Thoracic aorta (tissue), 2 donors: ENCODE measurements at places on chromosomes 11 and 22.

DNA sequence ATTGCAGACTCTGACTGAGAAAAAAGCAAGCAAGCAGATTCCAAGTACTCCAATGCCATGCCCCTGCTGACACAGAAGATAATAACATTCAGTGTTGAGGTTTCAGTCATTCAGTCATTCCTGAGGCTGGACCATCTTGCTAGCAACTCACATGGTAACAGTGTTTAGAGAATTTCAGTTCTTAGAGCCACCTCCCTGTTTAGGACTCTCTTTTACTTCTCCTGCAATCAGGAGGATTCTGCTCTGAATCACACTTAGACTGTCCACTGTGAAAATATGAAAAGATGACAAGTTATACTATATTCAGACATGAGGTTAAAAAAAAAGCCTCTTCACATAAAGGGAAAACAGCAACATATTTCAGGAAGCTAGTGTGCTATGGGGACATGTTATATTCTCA is 183.9 kb upstream of the CTSC start:
- no peaks in the 10 kb centered on the region for H3K27me3 ChIP-seq
- no peaks in the 10 kb centered on the region for H3K36me3 ChIP-seq
- no peak for DNase-seq
- no peaks in the 10 kb centered on the region for H3K4me1 ChIP-seq

DNA sequence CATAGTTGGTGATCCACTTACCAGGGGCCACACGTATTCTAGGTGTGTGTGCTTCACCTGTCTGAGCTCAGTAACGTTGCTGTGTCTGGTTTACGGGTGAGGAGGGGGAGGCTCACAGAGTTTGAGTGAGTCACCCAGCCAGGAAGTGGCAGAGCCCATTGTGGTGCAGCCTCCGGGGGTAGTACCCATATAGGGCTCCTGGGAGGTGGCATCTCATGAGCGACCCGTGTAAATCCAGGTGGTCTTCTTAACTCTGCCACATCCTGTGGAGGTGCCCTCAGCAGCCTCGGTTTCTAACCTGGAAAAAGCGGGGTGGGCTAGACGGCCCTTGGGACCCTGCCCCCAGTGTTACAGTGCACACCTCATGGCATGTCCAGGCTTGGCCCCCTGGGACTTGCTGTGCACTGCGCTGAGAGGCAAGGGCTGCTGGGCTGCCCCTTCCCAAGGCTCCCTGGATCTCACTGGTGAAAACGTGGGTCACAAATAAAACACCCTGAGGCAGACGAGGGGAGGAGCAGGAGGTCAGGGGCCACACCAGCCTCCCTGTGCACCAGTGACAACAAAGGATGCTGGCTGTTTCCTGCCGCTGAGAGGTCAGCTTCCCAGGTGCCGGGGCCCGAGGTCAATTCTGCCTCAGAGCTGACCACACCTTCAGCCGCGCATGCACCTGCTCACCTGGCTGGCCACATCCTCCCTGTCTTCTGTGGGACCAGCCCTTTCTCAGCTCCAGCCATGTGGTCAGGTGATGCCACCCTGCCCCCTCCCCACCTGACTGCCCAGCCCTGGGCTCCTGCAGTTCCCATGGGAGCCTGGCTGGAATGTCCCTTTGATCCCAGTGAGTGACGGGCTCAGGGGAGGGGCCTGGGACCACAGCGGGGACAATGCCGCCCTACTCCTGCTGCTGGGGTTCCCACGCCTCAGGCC is 305.1 kb downstream of the CTTN start:
- no peaks in the 10 kb centered on the region for H3K36me3 ChIP-seq
- no peak overlapping the region for H3K27ac ChIP-seq
- H3K4me1 ChIP-seq, result no peaks in the 10 kb centered on the region
- no peaks in the 10 kb centered on the region for H3K27me3 ChIP-seq
- DNase-seq, result no peak

DNA sequence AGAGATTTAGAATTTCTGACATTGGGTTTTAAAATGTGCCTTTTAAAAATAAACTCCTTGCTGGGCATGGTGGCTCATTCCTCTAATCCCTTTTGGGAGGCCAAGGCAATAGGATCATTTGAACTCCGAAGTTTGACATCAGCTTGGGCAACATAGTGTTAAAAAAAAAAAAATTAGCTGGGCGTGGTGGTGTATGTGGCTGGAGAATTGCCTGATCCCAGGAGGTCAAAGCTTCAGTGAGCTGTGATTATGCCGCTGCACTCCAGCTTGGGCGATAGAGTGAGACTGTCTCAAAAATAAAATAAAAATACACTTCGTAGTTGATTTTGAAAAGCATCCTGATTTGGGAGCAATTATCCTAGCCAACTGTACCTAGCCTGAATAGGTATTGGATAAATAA is 3.4 kb upstream of the APLP2 start:
- H3K27ac ChIP-seq, result no peak overlapping the region
- no peaks in the 10 kb centered on the region for H3K27me3 ChIP-seq
- H3K36me3 ChIP-seq, result no peaks in the 10 kb centered on the region
- H3K4me1 ChIP-seq, result peaks cover 5% of the 10 kb centered on the region

DNA sequence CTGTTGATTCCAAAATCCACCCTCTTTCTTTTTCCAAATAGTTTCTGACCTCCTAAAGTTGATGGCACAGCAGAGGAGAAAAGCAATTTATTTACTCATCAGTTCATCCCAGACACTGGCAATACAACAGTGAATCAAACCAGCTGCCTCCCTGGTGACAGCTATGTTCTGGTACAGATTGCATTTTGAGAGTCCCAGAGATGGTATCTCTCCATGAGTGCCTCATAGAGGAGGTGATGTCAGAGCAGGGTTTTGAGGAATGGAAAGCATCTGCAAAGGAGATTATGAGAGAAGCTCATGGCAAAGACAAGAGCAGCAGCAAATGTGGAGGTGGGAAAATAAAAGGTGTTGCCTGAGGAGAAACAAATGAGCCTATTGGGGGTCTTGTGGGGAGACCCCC is 377.2 kb downstream of the MN1 start:
- no peaks in the 10 kb centered on the region for H3K36me3 ChIP-seq
- H3K4me3 ChIP-seq, result no peak overlapping the region
- no peak overlapping the region for H3K27ac ChIP-seq
- no peaks in the 10 kb centered on the region for H3K27me3 ChIP-seq
- peaks cover 14% of the 10 kb centered on the region for H3K4me1 ChIP-seq
- no peak for DNase-seq

GRCh38 chr11:7436657-7437056 is 48.6 kb upstream of the OLFML1 start:
- no peak for DNase-seq
- no peak overlapping the region for H3K27ac ChIP-seq
- no peaks in the 10 kb centered on the region for H3K36me3 ChIP-seq
- H3K4me1 ChIP-seq, result no peaks in the 10 kb centered on the region

GRCh38 chr11:13008625-13009475 is at the start of gene RASSF10:
TSS of gene RASSF10 (plus strand) at chr11:13009316. CDS start at chr11:13009577, 261 bp downstream.
- peak within 1 kb of the TSS; percentile 42 for H3K4me3 ChIP-seq
- H3K4me1 ChIP-seq, result peaks cover 7% of the 10 kb centered on the region
- H3K27me3 ChIP-seq, result peaks cover 7% of the 10 kb centered on the region
- no peaks in the 10 kb centered on the region for H3K36me3 ChIP-seq
- no peak within 1 kb of the TSS for H3K27ac ChIP-seq
- no peak for DNase-seq

DNA sequence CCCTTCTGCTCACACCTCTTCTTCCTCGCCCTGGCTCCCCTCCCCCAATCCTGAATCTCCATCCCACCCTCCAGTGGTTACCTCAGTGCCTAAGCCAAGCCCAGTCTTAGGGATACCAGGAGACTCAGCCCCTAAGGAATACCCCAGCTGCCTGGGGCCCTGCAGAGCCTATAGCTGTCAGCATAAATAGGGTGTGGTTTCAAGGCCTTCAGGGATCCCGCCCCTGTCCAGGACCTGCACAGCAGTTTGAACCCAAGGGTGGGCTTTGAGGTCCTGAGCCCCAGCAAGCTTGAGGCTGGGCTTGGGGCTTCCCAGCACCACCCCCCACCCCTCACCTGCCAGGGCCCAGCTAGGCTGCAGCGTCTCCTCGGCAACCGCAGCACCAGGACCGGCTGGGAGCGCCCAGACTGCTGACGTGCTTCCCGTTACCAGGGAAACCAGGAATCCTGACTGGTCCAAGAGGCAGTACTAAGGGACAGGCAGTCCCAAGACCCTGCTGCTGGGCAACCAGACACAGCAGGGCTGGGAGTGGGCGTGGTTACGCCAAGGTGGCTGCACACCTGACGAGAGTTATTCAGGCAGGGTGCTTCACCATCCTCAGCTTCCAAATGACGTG is 13.7 kb downstream of the APBB1 start:
- no peak for DNase-seq
- peaks cover 11% of the 10 kb centered on the region for H3K4me1 ChIP-seq
- H3K36me3 ChIP-seq, result peaks cover 16% of the 10 kb centered on the region
- H3K27me3 ChIP-seq, result no peaks in the 10 kb centered on the region
- no peak overlapping the region for H3K4me3 ChIP-seq
- no peak overlapping the region for H3K27ac ChIP-seq

DNA sequence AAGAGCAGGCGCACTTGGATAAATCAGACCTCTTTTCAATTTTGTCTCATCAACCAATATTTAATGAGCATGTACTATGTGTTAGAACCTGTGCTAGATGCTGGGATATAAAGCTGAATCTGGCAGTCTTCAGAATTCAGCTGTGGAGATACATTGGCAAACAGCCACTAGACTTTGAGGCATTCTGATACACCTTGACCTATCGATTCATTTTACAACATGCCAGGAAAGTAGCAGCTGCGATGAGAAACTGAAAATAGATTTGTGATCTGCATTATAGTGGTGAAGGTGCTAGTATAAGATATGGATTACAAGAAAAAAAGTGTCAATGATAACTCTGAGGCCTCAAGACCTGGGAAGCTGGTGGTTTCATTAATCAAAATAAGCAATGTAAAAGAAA is 1338.1 kb upstream of the TENM4 start:
- no peaks in the 10 kb centered on the region for H3K27me3 ChIP-seq
- no peak overlapping the region for H3K4me3 ChIP-seq
- no peaks in the 10 kb centered on the region for H3K4me1 ChIP-seq
- DNase-seq, result no peak
- no peaks in the 10 kb centered on the region for H3K36me3 ChIP-seq

GRCh38 chr11:118895093-118896039 is 11.7 kb downstream of the CXCR5 start:
- H3K27ac ChIP-seq, result peak overlapping the region; percentile 34
- H3K36me3 ChIP-seq, result peaks cover 26% of the 10 kb centered on the region
- H3K27me3 ChIP-seq, result no peaks in the 10 kb centered on the region

DNA sequence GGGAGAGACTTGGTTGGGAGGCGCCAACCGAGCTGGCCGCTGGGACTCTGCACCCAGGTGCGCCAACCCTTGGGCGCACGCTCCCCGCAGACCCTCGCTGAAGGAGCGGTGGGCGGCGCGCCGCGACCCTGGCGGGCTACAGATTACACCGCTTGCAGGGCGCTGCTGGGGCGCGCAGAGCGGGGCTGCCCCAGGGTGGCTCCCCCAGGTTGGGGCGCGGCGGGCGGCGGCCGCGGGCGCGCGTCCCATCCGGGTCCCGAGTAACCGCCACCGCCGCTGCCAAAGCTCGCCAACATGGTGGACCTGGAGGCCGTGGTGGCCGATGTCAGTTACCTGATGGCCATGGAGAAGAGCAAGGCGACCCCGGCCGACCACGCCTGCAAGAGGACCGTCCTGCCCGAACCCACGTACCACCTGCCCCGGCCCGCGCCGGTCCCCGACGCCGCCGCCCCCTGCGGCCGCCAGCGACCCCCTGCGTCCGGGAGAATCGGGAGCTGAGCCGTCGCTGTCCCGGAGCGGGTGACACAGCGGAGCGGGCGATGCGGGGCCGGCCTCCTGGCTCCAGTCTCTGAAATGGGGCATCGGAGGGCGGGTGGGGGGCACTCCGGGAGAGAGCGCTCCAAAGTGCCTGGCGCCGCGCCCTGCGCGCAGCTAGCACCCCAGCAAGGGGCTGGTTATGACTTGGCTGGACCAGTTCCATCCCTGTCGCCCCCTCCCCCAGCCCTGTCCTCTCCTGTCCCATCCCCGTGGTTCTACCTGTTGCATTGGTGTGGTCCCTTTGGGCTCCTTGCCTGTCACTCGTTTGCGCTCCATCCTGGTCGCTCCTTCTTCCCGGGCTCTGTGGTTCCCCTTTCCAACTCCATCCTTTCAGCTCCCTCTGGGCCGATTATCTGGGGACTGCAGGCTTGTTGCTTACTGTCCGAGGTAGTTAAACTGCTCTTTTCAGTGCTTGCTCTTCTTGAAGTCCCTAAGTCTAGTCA is 143.3 kb upstream of the GRK3 start:
- H3K27me3 ChIP-seq, result no peaks in the 10 kb centered on the region
- DNase-seq, result no peak
- no peaks in the 10 kb centered on the region for H3K36me3 ChIP-seq
- peaks cover 21% of the 10 kb centered on the region for H3K4me1 ChIP-seq
- H3K27ac ChIP-seq, result no peak overlapping the region
- H3K4me3 ChIP-seq, result peak overlapping the region; percentile 59

- no peak overlapping the region for H3K4me3 ChIP-seq
- H3K27ac ChIP-seq, result peak overlapping the region; percentile 53
- H3K36me3 ChIP-seq, result no peaks in the 10 kb centered on the region
- peaks cover 3% of the 10 kb centered on the region for H3K4me1 ChIP-seq
Observed at GRCh38 chr22:24523873-24524272, 28.7 kb downstream of the UPB1 start.

DNA sequence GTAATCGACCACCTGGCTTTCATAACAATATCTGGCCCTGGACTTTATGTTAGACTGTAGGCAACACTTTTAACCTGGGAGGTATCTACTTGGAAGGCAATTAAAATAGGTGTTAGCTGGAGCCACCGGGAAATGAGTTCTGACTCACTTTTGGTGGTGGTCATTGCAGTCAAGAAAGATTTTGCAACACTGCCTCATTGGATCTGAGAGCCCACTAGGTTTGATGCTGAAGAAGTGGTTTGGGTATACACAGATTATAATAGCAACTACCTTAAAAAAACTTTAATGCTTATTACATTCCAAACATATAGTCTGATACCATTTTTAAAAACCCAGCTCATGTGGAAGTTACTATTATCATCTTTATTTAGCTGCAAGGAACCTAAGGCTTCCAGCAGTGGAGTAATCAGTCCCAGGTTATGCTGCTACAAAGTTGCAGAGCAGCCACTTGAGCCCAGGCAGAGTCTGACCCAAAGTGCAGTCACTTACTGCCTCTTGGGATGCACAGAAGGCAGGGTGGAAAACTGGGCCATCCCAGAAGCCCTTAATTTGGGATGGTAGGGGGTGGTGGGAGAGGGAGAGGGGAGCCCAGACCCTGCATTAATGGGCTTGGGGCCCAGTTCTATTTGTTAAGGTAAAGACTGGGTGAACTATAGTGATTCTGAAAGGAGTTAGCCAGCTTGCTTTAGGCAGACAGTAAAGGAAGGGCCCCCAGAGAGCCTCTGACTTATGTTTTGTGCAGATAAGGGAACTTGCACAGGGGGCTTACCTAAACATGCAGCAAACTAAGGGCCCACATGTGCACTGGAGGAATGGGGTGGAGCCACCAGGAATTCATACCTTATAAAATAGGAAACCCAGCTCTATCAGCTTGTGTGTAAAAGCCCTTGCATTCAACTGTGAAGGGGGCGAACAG is 149.4 kb downstream of the SNX19 start:
- H3K36me3 ChIP-seq, result no peaks in the 10 kb centered on the region
- H3K4me1 ChIP-seq, result no peaks in the 10 kb centered on the region
- no peak overlapping the region for H3K27ac ChIP-seq
- no peak for DNase-seq
- no peaks in the 10 kb centered on the region for H3K27me3 ChIP-seq
- H3K4me3 ChIP-seq, result no peak overlapping the region

GRCh38 chr11:86547727-86548126 is 124.7 kb downstream of the ME3 start:
- DNase-seq, result no peak
- peak overlapping the region; percentile 24 for H3K4me3 ChIP-seq
- H3K36me3 ChIP-seq, result no peaks in the 10 kb centered on the region
- H3K4me1 ChIP-seq, result peaks cover 17% of the 10 kb centered on the region
- no peaks in the 10 kb centered on the region for H3K27me3 ChIP-seq

GRCh38 chr22:48885919-48886305 is 941.8 kb downstream of the BRD1 start:
- no peak overlapping the region for H3K4me3 ChIP-seq
- no peak overlapping the region for H3K27ac ChIP-seq
- no peaks in the 10 kb centered on the region for H3K27me3 ChIP-seq
- H3K4me1 ChIP-seq, result no peaks in the 10 kb centered on the region
